ENCODE measurements at places on chromosomes 3 and 15.

DNA sequence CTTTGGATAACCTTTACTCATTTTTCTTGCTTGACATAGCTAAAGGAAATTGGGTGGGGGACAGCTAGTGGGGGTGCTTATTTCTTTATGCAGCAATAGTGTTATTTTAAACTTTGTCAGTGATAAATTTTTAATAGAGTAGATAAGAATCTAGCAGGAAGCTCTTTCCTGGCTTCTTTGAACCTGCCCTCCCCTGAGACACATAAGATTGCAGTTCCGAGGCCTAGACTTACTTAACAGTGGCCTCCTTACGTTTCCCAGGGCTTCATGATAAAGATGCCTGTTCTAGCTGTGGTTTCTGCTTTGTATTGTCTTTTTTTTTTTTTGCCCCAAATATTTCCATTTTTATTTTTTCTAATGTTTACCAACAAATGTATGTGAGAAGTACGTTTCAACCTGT, 170.1 kb downstream of the VPS8 start:
- DNase-seq, result no peak
- H3K4me3 ChIP-seq, result no peak overlapping the region
- H3K27me3 ChIP-seq, result no peaks in the 10 kb centered on the region

- no peak overlapping the region for H3K4me3 ChIP-seq
- no peak for DNase-seq
- no peaks in the 10 kb centered on the region for H3K27me3 ChIP-seq
- no peaks in the 10 kb centered on the region for H3K4me1 ChIP-seq
- peaks cover 38% of the 10 kb centered on the region for H3K36me3 ChIP-seq
These were observed 36.3 kb upstream of the SNX4 start for GRCh38 chr3:125556314-125556713.

DNA sequence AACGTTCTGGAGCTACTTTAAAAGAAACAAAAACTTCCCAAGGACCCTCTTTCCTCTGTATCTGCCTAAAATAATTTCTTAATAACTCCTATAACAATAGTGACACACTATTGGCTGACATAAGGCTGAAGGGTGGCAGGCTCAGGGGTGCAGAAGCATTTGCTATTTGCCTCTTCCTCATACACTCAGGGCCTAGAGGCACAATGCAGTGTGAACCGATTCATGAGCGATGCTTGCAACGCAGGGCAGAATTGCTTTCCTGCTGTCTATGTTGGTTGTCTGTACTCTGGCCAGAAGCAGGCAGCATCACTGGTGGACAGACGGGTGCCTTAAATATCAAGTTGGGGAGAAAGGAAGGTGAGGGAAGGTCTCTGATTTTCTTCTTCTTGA, 157.4 kb downstream of the AGBL1 start:
- no peaks in the 10 kb centered on the region for H3K36me3 ChIP-seq
- H3K4me3 ChIP-seq, result no peak overlapping the region
- H3K4me1 ChIP-seq, result no peaks in the 10 kb centered on the region
- H3K27me3 ChIP-seq, result no peaks in the 10 kb centered on the region
- peak overlapping the region; percentile 40 for H3K27ac ChIP-seq

- no peaks in the 10 kb centered on the region for H3K27me3 ChIP-seq
- no peak for DNase-seq
- H3K27ac ChIP-seq, result no peak overlapping the region
- H3K36me3 ChIP-seq, result no peaks in the 10 kb centered on the region
- no peak overlapping the region for H3K4me3 ChIP-seq
These were observed 436.9 kb upstream of the ZNF717 start for GRCh38 chr3:76222201-76222600.

DNA sequence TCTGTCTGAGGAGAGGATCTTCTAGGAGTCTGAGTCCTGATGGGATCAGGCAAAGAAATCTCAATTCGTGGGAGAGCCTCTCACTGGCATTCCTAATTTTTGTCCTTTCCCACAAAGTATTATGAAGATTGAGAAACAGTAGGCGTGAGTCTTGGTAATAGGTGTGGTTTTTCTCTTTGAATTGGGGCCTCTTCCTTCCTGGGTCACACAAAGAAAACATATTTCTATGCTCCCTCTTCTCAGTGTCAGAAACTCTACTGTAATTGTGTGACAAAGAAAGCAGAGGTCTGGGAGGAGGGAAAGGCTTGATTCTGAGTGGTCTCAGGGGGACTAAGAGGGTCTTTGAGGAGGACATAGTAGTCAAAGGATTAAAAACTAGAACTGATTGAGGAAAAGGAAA, 6.0 kb downstream of the GABRR3 start:
- H3K27me3 ChIP-seq, result no peaks in the 10 kb centered on the region
- H3K36me3 ChIP-seq, result no peaks in the 10 kb centered on the region
- H3K27ac ChIP-seq, result no peak overlapping the region
- DNase-seq, result no peak
- H3K4me3 ChIP-seq, result no peak overlapping the region

- DNase-seq, result peak; percentile 30
- no peaks in the 10 kb centered on the region for H3K36me3 ChIP-seq
- no peaks in the 10 kb centered on the region for H3K27me3 ChIP-seq
- H3K27ac ChIP-seq, result no peak overlapping the region
These were observed 70.4 kb upstream of the PCSK6 start for GRCh38 chr15:101559952-101560351.

DNA sequence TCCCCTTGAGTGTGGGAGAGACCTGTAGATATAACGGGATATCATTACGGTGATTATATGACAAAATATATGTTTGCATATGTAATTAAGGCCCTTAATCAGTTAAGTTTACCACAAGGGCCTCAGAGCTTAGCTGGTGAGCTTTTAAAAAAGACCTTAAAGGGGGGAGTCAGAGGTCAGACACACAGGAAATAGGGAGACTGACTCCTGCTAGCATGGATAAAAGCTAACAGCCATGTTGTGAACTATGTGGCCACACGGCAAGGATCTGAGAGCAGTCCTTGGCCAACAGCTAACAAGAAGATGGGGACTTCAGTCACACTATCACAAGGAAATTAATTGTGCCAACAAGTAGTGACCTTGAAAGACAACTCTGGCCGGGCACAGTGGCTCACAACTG, 3.1 kb downstream of the STAG1 start:
- H3K4me3 ChIP-seq, result no peak overlapping the region
- no peaks in the 10 kb centered on the region for H3K27me3 ChIP-seq

- H3K27me3 ChIP-seq, result peaks cover 18% of the 10 kb centered on the region
- H3K4me1 ChIP-seq, result peaks cover 4% of the 10 kb centered on the region
- H3K4me3 ChIP-seq, result no peak overlapping the region
- no peaks in the 10 kb centered on the region for H3K36me3 ChIP-seq
- no peak overlapping the region for H3K27ac ChIP-seq
These were observed 96.3 kb upstream of the ZBED2 start for GRCh38 chr3:111691293-111691909.

GRCh38 chr3:183664913-183665381, 29.5 kb downstream of the KLHL24 start:
- DNase-seq, result no peak
- no peak overlapping the region for H3K4me3 ChIP-seq
- H3K4me1 ChIP-seq, result no peaks in the 10 kb centered on the region
- H3K27me3 ChIP-seq, result no peaks in the 10 kb centered on the region
- H3K36me3 ChIP-seq, result peaks cover 40% of the 10 kb centered on the region
- no peak overlapping the region for H3K27ac ChIP-seq

- DNase-seq, result no peak
- H3K27me3 ChIP-seq, result no peaks in the 10 kb centered on the region
- no peaks in the 10 kb centered on the region for H3K36me3 ChIP-seq
- no peak overlapping the region for H3K4me3 ChIP-seq
- no peak overlapping the region for H3K27ac ChIP-seq
These were observed 154.5 kb downstream of the ATP8B4 start for GRCh38 chr15:49964551-49964950.

GRCh38 chr3:197224034-197224444, 74.4 kb downstream of the DLG1 start:
- no peaks in the 10 kb centered on the region for H3K36me3 ChIP-seq
- H3K4me1 ChIP-seq, result no peaks in the 10 kb centered on the region
- no peaks in the 10 kb centered on the region for H3K27me3 ChIP-seq

DNA sequence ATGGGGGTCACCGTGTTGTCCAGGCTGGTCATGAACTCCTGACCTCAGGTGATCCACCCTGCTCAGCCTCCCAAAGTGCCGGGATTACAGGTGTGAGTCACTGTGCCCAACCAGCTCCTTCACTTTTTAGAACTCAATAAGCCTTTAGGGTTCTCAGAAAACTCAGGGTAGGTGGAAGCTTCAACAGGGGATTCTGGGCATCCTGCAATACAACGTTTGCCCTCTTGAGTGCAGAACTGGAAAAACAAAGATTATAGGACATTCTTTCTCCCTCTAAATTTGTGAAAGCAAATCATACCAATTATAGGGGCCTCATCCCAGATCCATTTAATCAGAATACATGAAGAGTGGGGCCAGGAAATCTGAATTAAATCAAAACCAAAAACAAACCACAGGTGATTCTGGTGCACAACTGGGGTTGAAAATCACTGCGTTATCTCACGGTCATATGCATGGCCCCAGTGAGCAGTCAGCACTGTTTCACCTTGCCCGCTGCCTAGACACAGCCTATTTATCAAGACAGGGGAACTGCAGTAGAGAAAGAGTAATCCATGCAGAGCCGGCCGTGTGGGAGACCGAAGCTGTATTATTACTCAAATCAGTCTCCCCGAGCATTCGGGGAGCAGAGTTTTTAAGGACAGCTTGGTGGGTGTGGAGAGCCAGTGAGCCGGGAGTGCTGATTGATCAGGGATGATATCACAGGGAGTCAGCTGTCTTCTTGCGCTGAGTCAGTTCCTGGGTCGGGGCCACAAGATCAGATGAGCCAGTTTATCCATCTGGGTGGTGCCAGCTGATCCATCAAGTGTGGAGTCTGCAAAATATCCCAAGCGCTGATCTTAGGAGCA, 58.4 kb downstream of the TMEM44 start:
- H3K4me3 ChIP-seq, result no peak overlapping the region
- H3K4me1 ChIP-seq, result peaks cover 13% of the 10 kb centered on the region

DNA sequence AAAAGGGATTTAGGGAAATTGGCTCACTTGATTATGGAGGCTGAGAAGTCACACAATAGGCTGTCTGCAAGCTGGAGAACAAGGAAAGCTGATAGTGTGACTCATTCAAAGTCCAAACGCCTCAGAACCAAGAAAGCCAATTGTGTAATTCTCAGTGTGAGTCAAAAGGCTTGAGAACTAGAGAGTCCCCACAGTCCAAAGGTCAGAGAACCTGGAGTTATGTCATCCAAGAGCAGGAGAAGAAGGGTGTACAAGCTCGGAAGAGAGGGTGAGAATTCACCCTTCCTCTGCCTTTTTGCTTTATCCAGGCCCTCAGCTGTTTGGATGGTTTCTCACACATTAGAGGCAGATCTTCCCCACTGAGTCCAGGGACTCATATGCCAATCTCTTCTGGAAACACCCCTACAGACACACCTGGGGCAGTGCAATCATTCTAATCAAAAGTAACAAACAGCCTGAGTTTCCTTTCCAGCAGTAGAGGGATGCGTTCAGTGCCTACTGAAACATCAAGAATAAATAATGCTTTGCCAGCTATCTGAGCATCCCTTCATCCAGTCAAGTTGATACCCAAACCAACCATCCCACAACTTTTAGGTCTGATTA, 271.5 kb downstream of the SATB1 start:
- no peak overlapping the region for H3K4me3 ChIP-seq
- DNase-seq, result peak; percentile 46
- H3K27ac ChIP-seq, result peak overlapping the region; percentile 13
- no peaks in the 10 kb centered on the region for H3K27me3 ChIP-seq
- no peaks in the 10 kb centered on the region for H3K4me1 ChIP-seq

- H3K27ac ChIP-seq, result no peak overlapping the region
- no peaks in the 10 kb centered on the region for H3K4me1 ChIP-seq
- H3K36me3 ChIP-seq, result no peaks in the 10 kb centered on the region
- no peaks in the 10 kb centered on the region for H3K27me3 ChIP-seq
- H3K4me3 ChIP-seq, result no peak overlapping the region
These were observed 568.2 kb upstream of the CCDC54 start for GRCh38 chr3:106809041-106809440.

DNA sequence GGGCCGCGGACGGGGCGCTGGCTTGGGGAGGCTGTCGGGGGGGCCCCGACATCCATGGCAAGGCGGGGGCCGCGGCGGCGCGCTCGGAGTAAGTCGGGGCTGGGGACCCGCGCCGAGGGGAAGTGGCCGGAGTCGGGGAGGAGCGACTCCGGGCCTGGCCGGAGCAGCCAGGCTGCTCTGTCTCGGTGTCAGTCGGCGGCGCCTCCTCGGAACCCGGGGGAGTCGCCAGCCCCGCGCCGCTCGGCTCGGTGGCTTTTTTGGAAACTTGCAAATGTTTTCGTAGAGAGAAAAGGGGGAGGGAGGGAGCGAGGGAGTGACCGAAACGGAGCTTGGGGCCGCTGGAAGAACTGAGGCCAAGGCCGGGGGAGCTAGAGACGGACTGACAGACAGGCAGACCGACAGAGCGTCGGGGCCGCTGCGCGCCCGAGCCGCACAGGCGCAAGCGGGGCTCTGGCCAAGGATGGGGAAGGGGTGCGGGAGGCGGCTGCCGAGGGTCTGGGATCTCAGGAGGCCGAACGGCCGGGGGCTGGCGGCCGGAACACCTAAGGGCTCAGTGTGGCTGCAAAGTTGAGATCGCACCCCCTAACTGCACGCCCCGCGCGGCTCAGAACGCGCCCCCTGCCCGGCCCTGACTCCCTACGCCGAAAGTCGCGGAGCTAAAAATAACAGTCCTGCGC, 5.0 kb downstream of the PTH1R start:
- H3K27me3 ChIP-seq, result peaks cover 59% of the 10 kb centered on the region
- peak overlapping the region; percentile 77 for H3K4me3 ChIP-seq
- DNase-seq, result peak; percentile 84
- H3K27ac ChIP-seq, result no peak overlapping the region
- H3K4me1 ChIP-seq, result peaks cover 8% of the 10 kb centered on the region

DNA sequence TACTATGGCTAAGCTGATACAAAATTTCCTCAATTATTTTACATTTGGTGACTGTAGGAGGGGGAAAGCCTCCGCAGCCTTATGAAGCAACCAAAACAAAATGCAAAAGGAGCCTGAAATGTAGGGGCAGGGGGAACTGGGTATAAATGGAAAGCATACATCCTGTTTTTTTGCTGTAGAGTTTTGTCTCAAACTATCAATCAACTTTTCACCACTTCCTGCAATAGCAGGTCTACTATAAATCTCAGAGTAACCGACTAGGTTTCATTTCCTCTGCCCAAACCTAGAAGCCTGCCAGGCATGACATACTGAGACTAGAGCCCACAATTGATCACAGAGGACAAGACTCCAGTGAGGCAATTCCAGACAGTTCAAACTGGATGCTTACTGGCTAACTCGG, 91.3 kb downstream of the SHQ1 start:
- no peaks in the 10 kb centered on the region for H3K36me3 ChIP-seq
- no peak overlapping the region for H3K27ac ChIP-seq

DNA sequence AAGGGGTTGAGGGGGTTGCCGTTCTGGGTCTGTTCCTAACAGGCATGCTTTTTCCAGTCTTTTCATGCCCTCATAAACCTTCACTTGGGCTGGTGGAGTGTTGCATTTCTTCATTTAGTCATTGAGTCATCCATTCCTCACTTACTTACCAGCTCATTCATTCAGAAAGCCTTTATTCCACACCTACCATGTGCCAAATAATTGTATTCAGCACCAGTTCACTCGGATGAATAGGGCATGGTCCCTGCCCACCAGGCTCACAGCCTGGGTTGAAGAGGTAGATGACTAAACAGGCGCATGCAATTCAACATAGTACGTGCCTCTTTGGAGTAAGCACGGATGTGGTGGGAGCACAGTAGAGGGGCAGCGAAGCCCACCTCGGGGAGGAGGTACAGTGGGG, 35.1 kb upstream of the THSD4 start:
- H3K4me3 ChIP-seq, result no peak overlapping the region
- H3K27ac ChIP-seq, result no peak overlapping the region
- no peaks in the 10 kb centered on the region for H3K4me1 ChIP-seq
- H3K36me3 ChIP-seq, result no peaks in the 10 kb centered on the region
- H3K27me3 ChIP-seq, result no peaks in the 10 kb centered on the region

- H3K27ac ChIP-seq, result no peak overlapping the region
- H3K27me3 ChIP-seq, result no peaks in the 10 kb centered on the region
- no peak overlapping the region for H3K4me3 ChIP-seq
- DNase-seq, result no peak
- no peaks in the 10 kb centered on the region for H3K36me3 ChIP-seq
- peaks cover 2% of the 10 kb centered on the region for H3K4me1 ChIP-seq
These were observed 30.7 kb downstream of the SEMA7A start for GRCh38 chr15:74402873-74403587.
